ENCODE measurements at places on chromosomes 13 and 19.
A peak's percentile ranks its signal among the peaks of the same experiment; 100 is the strongest.

DNA sequence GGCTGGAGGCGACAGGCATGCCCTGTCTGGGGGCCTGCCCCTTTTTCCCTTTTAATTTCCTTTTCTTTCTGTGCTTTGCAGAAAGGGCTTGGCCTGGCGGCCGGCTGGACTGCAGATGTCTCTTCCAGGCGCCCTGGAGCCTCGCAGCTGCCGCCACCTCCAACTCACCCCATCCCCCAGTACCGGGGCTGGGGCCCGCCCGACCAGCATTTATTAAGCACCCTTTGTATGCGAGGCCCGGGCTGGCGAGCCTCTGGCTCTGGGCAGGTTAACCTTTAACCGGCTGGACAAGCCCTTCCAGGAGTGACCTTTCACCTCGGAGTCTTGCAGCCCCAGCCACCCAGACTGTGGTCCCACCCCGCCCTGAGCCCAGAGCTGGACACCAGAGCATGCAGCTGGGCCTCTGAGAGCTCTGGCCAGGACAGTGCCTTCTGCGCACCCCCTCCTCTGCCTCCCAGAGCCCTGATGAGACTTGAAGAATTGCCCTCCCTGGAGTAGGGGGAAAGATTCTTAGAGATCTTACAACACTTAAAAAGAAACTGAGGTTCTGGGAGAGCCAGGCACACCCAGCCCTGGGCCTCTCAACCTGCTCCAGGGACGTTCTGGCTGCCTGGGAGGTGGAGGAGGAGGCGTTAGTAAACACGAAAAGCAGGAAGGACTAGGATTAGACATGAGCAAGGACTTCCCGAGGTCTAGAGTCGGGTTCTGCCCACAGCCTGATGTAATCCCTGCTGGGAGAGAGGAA lies 1.1 kb upstream of the NR2F6 start:
- peak; percentile 51 for DNase-seq

GRCh38 chr19:58559275-58560006 lies 1.0 kb upstream of the UBE2M start:
- peak; percentile 96 for DNase-seq

GRCh38 chr13:57682128-57682716 lies 50.7 kb downstream of the PCDH17 start:
- DNase-seq, result no peak

- no peak for DNase-seq
Measured at GRCh38 chr13:111302045-111302726, 18.3 kb upstream of the TEX29 start.

GRCh38 chr19:10637894-10638293 lies 12.5 kb downstream of the SLC44A2 start:
- DNase-seq, result peak; percentile 76

DNA sequence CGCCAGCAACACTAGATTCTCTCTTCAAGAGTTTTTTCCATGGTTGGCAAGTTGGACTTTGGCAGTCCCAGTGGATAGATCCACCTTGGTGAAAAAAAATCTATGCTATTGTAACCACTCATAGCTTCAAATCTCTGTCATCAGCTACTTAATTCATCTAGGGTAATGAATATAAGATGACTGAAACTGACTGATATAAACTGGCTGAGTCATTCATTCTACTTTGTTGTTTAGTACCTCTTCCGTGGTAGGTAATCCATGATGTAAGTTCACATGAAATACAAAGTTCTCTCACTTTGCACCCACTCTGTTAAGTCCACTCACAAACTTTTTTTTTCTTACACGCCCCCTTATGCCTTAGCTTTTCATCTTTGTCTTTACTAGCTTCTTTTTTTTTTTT lies 1381.5 kb downstream of the SLITRK5 start:
- DNase-seq, result no peak

DNA sequence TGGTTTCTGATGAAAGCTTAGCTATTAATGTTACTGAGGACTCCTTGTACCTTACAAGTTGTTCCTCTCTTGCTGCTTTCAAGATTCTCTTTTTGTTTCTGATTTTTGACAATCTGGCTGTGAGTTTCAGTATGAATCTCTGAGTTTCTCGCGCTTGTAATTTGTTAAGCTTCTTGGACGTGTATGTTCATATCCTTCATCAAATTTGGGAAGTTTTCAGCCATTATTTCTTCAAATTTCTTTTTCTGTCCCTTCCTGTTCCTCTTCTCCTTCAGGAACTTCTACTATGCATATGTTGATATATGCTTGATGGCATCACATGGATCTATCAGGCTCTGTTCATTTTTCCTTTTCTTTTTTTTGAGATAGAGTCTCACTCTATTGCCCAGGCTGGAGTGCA lies 5.6 kb upstream of the URI1 start:
- DNase-seq, result no peak
